ENCODE measurements at places on chromosomes 6 and 20. TPM values are rescaled to one million over a fixed set of nuclear protein-coding genes. Genes with fewer than 3 reads are reported as not detected.
A peak's percentile ranks its signal among the peaks of the same experiment; 100 is the strongest.

GRCh38 chr6:43263314-43264178 is 20.3 kb downstream of the TTBK1 start:
- DNase-seq: peak; percentile 41

DNA sequence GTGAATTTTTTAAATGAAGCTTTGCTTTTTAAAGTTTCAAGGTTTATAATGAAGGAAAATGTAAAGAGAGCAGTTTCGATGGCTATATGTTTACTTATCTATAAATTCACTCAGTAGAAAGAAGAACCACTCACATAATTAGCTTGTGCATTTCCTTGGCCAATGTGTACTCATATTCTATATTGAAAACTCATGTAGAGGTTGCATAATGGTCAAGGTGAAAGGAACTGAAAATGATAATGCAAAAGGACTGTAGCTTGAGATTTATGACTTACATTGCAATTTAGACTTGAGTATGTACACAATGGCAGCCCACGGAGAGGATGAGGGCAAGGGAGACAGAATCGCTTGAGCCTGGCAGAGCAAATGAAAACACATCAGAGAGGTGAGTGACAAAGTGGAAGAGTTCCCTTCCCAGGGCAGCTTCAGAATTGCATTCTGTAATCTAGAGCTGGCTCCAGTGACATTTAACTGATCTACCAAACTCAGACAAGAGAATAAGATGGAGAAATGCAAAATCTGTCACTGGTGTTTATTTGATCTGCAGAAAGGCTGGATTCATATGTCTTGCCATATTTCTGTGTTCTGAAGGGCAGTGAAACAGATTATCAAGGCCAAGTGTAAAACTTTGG is 191.8 kb downstream of the TMEM200A start:
- DNase-seq: no peak

DNA sequence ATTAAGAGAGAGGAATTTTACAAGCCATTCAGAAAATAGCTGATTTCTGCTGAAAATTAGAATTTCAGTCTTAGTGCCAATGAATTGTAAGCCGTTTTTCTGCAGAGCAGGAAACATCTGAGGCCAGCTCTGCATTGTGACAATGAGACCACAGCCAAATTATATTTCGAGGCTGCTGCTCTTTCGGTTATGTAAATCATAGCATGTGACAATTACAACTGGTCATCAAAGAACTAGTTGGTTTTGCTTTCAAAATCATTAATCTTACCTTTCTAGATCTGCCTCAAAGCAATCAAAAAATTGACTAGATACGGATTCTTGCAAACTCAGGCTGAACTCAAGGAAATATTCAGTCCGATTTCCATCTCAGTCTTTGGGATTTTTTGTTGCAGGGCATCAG is 33.4 kb upstream of the INSM1 start:
- DNase-seq: peak; percentile 26

GRCh38 chr6:50240986-50241385 is 191.3 kb upstream of the DEFB112 start:
- DNase-seq: no peak

GNAS-AS1 gene
- under 0.01 TPM for total RNA-seq

- no peak for DNase-seq
These were observed 1.6 kb downstream of the SLC44A4 start for GRCh38 chr6:31877125-31877650.

GRCh38 chr6:159151266-159151855 is 17.8 kb upstream of the FNDC1 start:
- peak; percentile 9 for DNase-seq

GRCh38 chr6:108260126-108260808 is 573 bp downstream of the SNX3 start:
- DNase-seq: peak; percentile 44

- no peak for DNase-seq
These were observed 96.8 kb downstream of the HIVEP2 start for GRCh38 chr6:142848156-142848555.

DNA sequence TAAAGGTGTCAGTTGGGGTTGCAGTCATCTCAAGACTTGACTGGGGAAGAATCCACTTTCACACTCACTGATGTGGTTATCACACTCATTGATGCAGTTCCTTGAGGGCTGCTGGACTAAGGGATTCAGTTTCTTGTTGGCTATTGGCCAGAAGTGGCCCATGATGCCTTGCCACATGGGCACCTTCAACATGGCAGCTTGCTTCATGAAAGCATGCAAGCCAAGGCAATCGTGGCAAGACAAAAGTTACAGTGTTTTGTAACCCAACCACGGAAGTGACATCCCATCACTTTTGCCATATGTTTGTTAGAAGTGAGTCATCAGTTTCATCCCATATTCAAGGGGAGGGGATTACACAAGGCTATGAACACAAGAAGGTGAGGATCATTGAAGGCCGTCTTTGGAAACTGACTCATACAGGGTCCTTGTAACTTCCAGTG is 3.8 kb upstream of the RANBP9 start:
- DNase-seq: no peak

- DNase-seq: no peak
These were observed 3.1 kb downstream of the RAET1G start for GRCh38 chr6:149919834-149920225.

DNA sequence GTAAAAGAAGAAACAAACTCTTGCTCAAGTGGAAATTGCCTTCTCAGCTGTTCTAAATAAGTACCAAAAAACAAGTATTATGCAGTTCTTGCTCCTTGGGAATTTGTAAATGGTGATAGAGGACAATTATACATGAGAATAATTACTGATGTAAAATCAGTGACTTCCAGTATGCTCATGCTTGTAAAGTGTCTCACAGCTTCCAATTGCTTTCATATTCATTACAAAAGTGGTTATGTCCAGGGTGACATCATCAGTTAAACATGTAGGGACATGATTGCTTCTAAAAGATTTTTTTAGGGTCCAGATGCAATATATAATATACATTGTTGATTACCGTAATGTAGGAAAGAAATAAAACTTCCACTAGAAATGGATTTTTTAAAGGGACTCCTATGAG is 122.8 kb upstream of the B3GAT2 start:
- no peak for DNase-seq

GRM1 gene
- 0.13 TPM for total RNA-seq

DNA sequence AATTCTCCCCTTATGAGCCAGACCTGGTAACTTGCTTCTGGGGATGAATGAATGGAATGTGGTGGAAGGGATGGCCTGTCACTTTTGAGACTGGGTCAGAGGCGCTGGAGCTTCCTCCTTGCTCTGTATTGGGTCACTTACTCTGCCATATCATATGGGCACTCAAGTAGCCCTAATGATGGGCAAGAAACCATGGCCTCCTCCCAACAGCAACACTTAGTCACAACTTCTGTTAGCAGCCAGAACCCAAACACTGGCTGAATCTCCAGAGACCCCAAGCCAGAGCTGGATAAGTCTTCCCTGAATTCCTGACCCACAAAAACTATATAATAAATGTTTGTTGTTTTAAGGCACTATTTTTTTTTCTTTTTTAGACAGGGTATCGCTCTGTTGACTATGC is 5.5 kb downstream of the E2F1 start:
- no peak for DNase-seq

OPRL1 gene
- 2.7 TPM for total RNA-seq

GRCh38 chr6:17454316-17455005 is 61.1 kb downstream of the CAP2 start:
- DNase-seq: no peak

DNA sequence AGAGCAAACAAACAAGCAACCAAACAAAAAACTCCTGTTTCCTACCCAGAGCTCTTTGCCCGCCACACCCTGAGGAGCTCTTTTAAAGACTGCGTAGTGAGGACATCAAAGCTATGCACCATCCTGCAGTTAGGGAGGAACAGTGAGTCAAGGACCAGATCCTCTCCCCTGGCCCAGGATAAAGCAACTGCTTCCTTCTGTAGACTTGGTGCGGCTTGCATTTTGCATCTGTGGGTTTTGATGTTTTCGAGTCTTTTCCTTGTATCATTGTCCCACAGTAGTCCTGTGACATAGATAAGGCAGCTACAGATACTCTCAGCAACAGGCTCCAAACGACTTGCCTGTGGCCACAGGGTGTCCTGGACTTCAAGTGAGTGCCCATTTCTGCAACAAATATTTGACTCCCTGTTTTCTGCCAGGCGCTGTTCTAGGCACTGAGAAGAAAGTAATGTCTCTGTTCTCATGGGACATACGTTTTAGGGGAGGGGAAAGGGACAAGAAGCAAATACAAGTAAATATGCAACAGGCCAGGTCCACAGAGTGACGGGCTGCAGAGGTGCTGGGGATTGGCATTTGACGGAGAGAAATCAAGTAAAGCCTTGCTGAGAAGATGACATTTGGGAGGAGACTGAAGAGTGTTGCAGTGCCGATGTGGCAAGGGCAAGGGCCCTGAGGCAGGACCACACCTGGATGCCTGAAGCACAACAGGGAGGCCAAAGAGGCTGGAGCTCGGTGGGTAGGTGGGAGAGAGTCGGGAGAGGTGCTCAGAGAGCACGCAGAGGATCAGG is 35.9 kb upstream of the MAP3K4 start:
- DNase-seq: no peak

- DNase-seq: no peak
These were observed 8.9 kb upstream of the TCF15 start for GRCh38 chr20:618980-619379.

PPP1R16B gene
- total RNA-seq: 166 TPM

GRCh38 chr6:70119218-70119835 is 183.6 kb downstream of the COL9A1 start:
- no peak for DNase-seq

DNA sequence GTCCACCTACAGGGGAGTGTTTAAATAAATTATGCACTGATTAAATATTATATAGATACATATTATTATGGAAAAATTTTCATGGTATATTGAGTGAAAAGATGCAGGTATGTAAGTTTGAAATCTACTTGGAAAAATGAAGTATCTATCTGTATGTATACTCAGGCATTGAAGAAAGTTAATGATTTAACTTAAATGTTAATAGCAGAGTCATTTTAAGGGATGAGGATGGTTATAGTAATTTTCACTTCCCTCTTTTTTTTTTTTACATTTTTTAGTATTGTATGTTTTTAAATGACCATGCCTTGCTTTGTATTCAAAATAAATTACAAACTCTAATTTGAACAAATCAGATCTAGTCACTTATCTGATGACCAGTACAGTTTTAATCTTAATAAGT is 43.2 kb upstream of the NOTCH4 start:
- no peak for DNase-seq

GRCh38 chr6:116291701-116292396 is 12.1 kb upstream of the TSPYL1 start:
- DNase-seq: no peak

DNA sequence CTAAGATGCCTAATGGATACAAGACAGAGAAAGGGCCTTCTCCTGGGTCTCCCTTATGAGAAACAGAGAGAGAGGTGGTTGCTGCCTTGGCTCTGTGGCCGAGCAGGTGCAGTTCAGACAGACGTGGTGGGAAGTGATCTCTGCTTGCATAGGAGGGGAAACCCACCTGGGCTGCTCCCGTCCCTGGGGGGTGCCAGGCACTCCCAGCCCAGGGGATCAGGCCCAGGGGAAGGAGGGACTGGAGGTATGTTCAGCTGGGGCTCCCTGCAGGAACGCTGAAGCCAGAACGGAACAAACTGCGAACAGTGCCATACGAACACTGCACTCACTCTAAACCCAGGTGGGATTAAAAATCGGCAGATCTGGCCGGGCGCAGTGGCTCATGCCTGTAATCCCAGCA is 35.7 kb upstream of the OVOL2 start:
- no peak for DNase-seq

DNA sequence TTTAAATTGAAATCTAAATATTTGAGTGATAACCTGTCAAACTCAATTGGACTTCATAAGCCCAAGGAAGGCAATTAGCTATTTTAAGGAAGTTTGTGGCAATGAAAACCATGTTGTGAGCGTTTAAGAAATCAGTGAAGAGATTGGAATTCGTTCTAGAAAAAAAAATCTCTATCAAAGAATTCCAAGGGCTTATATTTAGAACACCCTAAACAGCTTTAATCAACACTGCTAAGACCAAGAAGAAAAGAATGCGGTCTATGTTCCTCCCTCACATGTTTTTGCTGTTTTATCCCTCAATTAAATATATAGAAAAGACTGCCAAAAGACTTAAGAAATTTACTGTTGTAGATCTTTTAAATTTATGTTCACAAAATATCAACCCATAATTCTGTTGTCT is 16.6 kb upstream of the ABRACL start:
- DNase-seq: no peak

DNA sequence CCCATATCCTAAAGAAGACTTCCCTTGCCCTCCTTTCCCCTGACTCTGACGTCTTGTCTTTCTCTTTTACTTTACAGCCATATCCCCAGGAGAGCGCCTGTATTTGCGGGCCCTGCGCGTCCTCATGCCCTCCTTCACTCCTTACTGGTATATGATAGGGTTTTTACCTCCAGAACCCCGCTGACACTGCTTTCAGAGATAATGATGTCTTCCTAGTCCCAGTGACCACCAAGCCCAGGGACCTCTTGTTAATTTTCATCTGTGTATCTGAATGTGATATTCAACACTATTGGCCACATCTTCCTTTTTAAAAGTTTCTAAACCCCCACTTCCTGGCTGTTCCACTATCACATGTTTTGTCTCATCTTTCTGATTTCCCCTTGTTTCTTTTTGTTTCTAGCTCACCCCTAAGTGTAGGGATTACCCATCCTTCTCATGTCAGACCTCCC is 102.0 kb downstream of the HIVEP1 start:
- no peak for DNase-seq

TTLL9 gene
- not detected for total RNA-seq

C6orf58 gene
- total RNA-seq: 0.26 TPM

- DNase-seq: no peak
These were observed 49.5 kb downstream of the ARHGAP40 start for GRCh38 chr20:38651154-38651553.

DNA sequence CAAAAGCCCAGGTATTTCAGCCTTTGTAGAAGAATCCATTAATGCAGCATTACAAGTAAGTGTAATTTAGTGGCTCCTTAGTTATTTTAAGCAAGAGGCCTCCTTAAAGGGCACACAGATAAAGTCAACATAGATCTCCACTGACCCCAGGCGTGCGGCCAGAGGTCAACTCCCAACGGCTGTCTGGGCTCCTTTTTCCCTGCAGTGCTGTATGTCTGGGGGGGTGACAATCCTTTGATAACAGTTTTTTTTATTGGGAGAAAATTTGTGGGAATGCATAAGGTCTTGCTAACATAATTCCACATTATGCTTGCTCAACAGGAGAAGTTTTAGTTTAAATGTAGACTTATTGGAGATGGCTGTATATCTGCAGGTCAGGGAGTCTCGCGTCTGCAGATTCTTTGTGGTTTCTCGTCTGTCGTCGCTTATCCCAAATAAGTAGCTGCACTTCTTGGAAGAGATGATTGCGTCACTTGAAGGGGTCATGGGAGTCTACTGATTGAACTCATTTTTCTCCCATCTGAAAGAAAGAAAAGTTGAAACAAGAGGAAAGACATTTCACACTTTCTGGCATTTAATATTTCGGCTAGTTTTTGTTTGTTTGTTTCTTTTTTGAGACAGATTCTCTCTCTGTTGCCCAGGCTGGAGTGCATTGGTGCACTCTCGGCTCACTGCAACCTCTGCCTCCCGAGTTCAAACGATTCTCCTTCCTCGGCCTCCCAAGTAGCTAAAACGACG is 151.7 kb upstream of the AKAP12 start:
- DNase-seq: no peak

CDKAL1 gene
- total RNA-seq: 15.3 TPM

BTBD3 gene
- 79.3 TPM for total RNA-seq

Data from dermis microvascular lymphatic vessel endothelial cell (primary cell).